ENCODE measurements at places on chromosomes 2 and 18.

DNA sequence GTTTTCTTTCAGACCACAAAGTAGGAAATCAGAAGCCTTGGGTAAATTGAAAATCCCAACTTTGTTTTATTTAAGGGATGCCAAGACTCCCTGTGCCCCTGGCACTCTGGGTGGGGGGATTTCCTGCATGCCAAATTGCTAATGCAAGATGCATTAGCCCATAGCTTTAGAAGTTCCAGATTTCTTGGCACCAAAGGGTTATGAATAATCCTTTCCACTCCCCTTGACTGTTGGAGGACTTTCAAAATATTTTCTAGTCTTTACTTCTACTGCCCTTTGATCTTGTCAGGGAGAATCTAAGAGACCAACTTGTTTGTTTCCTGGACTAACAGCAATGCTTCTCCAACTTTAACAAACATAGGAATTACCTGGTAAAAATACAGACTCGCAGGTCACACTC, 81.8 kb upstream of the TGIF1 start:
- DNase-seq, result no peak

- DNase-seq, result peak; percentile 53
Observed at GRCh38 chr2:45607701-45608100, 3.4 kb downstream of the SRBD1 start.

- peak; percentile 98 for DNase-seq
Observed at GRCh38 chr2:191247381-191248057, 2.3 kb downstream of the MYO1B start.

DNA sequence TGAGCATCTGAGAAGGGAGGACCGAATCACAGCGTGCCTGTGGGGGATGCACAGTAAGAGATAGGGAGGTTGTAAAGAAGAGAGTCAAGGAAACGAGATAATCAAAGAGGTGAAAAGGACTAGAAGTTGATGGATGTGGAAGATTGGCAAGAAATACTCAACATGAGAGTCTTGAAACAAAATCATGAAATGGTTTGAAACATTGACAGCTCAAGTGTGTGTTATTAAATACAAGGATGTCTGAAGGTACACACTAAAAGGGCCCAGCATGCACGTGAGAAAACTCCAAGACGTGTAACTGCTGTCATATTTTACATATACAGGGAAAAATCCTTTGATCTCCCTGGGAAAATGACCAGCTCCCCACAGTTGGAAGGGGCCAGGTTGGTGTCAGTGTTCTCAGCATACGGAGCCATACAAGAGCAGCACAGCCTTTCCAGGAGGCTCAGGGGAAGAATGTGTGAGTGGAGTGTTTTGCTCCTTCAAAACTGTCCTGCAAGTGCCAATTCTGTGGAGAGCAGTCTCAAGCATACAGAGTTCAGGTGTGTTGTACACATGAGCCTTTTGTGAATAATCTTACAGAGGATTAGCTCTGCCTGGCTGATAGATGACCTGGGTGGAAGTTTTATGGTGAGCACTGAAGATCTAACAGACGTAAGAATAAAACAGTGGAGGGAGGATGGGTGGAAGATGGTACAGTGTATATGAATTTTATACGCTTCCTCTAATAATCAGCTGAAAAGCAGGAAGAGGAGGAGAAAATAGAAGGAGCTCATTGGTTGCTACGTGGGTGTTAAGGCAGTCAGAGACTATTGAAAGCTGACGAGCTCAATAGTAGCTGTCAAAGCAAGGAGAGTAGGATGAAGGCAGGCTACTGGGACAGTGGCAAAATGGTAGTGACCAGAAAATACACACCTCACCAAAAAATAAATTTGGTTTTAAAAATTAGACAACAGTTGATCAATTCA, 126.8 kb downstream of the ATP9B start:
- no peak for DNase-seq

DNA sequence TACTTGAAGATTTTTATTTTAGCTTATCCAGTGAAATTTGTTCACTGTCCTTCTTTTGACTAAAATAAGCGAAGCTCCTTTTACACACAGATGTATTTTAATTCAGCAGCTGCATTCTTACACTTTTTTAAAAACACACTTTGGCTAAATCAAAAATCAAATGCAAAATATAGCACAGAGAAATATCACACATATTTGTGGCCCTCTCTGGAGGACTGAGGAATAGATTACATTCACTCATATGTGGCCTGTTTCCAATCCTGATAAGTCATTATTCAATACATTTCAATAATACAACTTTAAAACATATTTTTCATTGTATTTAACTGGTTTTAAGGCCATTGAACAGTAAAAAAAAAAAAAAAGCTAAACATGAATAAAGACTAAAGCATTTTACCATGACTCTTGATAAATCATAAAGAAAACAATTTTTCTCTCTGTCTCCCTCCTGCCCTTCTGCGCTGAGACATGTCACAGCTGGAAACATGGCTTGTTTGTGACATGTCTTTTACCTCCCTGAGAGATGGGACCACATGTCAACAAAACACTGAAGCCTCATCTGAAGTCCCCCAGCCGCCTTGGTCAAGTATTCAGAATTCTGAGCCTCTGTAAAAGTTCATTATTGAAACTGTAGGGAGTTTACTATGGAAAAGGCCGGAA, 221.0 kb downstream of the ZNF407 start:
- DNase-seq, result no peak

GRCh38 chr2:17747684-17748452, 5.7 kb downstream of the SMC6 start:
- no peak for DNase-seq

GRCh38 chr2:206435742-206436141, 7.6 kb upstream of the ADAM23 start:
- no peak for DNase-seq

DNA sequence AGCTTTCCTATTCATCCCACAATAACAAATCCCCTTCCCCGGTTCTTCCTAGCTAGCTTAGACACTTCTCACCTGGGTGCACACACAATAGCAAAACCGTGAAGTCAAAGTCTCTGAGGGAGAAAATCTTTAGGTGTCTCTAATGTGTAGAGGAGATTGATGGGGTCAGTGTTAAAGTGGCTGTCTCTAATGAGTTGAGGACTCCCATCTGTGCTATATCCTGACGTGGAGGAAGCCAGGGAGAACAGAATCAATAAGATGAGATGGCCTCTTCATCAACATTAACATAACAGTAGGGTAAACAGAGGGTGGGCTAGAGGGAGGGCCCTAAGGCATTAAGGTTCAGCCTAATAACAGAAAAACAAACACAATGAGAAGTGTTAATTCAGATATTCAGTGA, 120.4 kb downstream of the SLC5A7 start:
- no peak for DNase-seq

DNA sequence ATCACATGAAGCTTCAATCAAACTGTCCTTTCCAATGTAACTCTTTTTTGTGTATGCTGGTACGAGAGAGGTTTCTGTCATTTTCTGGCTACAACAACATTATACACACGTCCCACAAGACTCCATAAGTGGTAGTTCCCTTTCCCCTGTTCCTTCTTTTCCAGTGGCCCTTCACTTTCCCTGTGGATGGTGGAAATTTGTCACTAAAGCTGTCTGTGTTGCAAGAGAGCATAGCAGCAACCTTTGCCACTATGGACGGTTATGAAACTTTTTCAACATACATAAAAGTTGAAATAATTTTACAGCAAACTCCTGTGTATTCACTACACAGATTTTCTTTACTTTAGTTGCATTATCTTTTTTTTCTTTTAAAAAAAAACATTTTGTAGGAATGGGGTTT, 18.7 kb downstream of the DBI start:
- DNase-seq, result no peak

DNA sequence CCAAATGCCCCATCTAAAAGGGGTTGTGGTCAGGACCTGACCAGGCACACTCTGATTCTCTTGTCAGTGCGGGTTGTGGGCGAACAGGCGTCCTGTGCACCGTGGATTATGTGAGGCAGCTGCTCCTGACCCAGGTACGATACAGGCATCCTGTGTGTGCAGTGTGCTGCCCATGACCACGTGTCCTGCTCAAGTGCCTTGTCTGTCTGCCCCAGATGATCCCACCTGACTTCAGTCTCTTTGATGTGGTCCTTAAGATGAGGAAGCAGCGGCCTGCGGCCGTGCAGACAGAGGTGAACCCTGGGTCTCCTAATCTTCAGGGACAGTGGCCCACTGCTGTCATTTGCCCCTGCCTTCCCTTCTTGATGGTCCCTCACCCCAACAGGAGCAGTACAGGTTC, 14.6 kb downstream of the PTPN18 start:
- no peak for DNase-seq

DNA sequence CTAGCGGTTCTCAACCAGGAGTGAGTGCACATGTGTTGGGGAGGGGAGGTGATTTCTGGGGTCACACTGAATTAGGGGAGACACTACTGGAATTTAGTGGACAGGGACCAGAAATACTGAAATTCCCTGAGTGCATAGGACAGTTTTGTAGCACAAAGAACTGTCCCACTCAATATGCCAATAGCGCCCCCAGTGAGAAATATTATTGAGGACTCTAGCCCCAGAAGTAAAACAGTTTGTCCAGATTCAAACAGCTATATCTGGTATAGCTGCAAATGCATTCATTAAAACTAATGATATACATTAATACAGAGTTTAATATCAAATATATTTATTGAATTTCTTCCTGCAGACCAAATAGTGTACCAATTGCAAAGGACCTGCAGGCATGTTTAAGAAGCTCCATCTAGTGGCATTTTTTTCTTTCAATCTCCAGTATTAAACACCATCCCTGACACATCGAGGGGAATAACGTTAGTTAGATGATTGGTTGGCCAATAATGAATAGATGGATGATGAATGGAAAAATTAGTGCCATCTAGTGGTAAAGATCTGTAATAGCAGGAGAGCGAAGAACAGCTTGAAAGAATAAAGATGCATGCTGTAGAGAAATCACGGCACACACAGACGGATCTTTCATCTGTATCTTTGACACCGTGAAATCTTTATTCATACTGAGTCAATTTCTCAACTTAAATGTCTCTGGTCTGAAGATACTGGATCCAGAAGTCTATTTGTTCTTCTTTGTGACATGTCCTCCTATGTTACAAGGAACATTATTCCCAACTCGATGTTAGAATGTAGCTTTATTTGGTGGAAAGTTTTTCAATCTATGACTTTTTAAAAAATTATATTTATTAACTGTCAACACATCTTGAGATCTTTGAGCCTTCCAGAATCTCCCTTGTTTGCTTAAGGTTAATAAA, 62.5 kb downstream of the DHRS9 start:
- no peak for DNase-seq

DNA sequence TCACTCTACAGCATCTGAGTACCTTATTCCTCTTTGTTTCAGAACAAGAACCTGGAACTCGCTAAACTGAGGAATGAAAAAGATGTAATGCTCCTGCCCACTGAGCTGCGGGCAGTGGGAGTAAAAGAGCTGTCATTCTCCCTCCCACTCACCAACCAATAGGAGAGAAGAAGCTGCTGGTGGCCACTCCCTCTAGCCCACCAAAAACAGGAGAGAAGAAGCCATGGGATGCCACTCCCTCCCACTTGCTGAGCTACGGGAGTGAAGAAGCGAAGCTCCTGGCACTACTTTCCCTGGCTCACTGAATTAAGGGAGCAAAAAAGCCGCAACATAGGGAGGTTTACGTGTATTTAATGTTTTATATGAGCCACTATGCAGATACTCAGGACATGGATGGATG, 53.7 kb downstream of the RIT2 start:
- no peak for DNase-seq

DNA sequence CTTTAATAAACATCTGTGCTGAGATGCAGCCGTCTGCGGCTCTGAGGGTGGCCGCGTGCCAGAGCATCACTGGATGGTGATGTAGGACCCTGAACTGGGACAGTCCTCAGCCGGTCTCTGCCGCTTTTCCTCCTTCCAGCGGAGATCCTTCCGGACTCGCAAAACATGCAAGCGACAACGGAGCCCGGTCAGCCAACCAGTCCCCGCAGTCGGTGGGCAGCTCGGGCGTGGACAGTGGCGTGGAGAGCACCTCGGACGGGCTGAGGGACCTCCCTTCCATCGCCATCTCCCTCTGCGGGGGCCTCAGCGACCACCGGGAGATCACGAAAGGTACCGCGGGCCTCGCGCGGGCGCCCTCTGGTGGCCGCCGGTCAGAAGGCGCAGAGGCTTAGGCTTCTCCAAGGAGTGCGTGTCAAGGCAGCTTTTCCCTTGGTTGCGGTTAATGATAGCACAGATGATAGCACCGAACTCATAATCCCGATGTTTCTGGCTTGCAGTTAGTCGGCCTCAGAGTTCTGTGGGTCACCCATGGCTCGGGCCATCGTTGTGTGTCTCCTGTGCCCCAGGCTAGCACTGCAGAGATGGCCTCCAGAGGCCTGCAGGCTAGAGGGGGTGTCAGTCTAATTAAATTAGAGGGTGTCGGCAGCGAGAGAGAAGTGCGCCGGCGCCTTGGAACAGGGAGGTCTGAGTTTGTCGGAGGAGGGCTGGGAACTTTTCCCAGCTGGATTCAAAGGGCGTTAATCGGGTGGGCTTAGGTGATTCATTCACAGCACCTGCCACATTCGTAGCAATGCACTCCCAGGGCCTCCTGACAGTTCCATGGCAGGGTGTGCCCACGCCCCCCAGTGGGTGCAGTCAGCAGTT, 38.5 kb downstream of the LPIN1 start:
- DNase-seq, result peak; percentile 69

DNA sequence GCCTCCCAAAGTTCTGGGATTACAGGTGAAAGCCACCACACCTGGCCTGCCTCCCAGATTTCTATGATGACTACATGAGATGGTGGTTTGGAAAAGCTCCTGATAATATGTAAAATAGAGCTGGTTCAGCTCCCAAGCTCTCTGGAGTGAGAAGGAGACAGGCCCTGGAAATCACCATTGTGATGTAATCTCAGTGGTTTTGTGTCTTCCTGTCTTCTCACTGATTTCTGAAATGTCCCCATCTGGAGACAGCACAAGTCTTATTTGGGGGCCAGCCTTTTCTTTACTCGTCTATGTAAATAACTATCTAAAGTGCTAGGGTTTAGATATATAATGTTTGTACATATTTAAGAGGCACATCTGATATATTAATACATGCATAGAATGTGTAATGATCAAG, 64.0 kb downstream of the CCNT2 start:
- DNase-seq, result no peak

DNA sequence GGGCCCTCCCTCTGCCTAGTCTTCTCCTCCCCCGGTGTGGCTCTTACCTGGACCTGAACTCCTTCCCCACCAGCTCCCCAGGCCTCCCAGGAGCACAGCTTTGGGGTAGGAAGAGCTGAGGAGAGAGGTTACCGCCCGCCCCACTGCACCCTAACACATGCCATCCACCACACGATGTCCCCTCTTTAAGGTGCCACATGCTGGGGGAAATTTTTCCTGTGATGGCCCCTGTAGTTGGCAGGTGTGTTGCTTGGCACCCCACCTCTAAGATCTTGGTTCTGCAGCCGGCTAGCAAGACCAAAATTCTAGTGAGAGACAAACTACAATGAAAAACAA, 6.9 kb upstream of the TEX261 start:
- no peak for DNase-seq

- DNase-seq, result no peak
Observed at GRCh38 chr2:165470361-165470760, 863 bp downstream of the CSRNP3 start.
